ENCODE measurements at places on chromosomes 4 and X.

- no peak for DNase-seq
Observed at GRCh38 chrX:2468261-2469195, 32.2 kb downstream of the DHRSX start.

GRCh38 chr4:76905521-76905920 lies 7.6 kb upstream of the SOWAHB start:
- DNase-seq, result no peak

DNA sequence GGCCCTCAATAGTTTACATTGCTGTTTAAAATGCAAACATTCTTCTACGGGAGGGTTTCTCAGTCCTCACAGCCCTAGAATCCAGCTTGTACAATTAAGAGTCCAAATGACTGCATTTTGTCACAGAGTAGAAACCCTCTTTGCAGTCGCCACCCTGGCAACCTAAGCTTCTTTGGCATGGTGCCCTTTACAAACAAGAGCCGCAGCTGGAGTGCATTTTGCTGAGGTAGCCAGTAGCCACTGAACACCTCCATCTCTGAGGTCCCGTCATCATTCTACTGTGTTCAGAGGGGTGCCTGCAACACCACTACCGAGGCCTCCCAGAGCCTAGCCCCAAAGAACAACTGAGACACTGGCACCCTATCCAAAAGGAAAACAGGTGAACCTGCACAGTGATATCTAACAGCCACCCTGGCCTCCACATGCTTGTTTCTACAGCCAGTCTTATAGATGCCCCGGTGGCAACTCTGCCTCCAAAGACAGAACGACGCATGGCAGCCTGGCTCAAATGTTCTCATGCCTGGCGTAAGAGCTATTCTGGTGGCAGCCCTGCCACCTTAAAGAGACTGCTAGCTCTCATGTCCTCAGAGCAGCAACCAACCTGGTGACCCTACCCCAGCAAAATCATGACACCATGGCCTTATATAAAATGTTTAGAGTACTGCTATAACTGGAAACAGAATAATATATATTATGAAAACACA lies 801.9 kb downstream of the TECRL start:
- no peak for DNase-seq

DNA sequence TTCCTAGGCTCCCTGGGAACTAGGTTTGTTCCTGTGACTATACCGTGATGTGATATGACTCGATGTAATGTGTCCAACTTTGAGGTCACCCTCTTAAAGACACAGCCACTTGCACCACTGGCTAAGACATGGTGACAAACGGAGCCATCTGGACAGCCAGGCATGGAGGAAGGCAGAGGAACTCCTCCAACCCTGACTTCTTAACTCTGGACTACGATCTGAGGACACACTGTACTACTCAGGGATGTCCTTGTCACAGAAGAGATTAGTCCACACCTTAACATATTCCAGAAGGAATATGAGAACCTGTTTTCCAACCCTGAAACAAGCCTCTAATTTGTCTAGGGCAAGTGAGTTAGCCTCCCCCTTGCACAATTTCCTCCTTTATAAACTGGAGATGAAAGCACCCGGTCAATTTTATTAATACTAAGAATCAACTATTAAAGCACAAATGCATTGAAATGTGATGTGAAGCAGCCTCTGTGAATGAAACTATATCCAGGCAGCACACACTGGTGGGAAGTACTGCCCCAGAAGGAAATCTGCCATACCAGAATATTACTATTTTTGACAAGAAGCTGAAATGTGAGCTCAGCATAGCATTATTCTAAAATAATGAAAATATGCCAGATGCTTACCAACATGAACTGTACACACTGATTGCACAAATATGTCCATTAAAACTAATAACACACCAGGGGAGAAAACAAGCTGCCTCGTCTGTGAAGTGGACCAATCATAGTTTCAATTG lies 47.3 kb downstream of the TSPAN5 start:
- no peak for DNase-seq

- no peak for DNase-seq
Observed at GRCh38 chr4:20676501-20677197, 23.6 kb upstream of the PACRGL start.

DNA sequence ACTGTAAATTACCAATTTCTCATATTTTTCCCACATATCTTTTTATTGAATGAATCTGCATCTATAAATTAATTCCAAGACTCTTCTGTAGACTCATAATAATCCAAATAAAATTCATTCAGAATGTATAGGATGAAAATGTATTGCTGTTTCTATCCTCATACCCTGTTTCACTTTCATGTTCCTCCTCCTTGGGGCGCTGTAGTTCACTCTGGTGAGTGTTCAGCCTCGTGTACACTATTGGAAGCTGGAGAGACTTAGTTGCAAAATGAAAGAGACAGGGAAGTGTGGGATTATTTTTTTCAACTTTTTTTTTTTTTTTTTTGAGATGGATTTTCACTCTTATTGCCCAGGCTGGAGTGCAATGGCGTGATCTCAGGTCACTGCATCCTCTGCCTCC lies 296.1 kb downstream of the TLL1 start:
- peak; percentile 8 for DNase-seq

DNA sequence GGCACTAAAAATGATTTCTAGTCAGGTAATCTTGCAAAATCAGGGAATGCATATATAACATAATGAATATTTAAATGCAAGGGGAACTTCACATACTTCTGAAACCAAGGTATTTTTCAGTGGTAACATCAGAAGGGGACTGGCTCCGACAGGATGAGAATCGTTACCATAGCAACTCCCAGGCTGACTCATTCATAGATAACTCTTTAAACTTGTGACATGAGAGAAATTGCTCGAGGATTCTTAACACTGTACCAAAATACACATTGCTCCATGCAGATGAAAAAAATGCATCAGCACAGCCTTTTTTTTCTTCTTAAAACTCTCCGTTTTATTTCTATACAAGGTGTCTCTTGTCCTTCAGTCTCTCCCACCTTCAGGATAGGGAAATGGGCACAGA lies 114.3 kb downstream of the GABRB1 start:
- no peak for DNase-seq

DNA sequence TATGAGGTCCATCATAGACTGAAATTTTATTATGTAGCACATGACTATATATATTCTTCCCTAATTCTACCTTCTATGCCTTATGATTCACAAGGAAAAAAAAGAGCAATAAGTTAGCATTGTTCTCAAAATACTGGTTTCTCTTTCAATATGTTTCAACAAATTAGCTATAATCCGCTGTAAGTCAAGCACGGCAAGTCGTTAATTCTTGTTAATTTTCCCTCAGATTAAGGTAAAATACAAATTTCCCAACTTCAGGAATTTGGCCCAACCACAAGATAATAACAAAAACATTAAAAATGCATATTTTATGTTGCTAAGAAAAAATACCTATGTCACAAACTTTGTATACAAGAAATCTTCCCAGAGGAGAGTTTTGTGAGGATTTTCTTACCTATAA lies 296.5 kb upstream of the GALNTL6 start:
- DNase-seq, result no peak

DNA sequence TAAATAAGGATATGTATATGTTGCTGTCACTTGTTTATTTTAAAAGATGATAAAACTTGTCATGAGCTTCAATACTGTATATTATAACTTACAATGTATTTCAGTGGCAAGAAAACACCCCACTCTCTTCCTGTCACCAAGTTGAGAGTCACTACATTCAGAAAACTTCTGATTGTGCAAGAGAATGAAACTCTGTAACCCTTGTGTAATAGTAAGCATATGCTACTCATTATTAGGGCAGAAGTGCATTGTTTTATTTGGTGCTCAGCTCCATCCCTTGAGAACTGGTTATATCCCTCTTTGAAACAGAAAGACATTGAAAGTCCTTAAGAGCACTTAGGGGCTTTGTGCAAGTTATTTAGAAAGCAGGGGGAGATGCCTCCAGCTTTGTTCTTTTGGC lies 594.5 kb downstream of the ARAP2 start:
- no peak for DNase-seq

DNA sequence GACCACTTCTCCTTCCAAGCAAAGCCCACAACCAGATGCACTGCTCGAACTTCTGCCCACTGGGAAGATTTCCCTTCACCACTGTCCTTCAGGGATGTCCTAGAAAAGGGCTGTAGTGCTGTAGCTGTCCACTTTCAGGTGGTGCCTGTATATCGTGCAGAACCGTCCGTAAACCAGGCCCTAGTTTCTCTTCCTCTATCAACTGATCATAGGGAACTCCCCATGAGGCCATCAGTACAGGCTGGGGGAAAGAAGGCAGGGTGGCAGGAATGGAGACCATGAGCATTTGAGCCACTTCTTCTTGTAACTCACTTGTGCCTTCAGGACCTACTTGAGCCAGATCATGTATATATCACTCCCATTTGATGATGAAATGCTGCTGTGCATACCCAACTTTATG lies 57.3 kb upstream of the FAM9B start:
- no peak for DNase-seq

DNA sequence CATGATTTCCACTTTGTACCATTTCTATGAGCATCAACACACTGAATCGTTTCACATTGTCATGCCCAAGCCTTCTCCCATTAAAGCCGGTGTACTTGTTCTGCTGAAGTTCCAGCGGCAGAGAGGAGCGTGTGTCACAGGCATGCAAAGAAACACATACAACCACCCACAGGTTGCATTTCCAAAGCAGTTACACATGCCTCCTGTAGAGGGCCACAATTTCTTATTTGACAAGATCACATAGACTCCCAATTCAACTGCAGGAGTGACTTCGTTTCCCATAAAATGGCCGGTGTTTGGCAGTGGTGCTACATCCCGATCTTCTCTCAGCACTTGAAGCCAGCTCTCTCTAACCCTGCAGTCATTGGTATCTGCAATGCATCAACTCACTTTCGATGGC lies 992.6 kb downstream of the NLGN4X start:
- DNase-seq, result peak; percentile 70

DNA sequence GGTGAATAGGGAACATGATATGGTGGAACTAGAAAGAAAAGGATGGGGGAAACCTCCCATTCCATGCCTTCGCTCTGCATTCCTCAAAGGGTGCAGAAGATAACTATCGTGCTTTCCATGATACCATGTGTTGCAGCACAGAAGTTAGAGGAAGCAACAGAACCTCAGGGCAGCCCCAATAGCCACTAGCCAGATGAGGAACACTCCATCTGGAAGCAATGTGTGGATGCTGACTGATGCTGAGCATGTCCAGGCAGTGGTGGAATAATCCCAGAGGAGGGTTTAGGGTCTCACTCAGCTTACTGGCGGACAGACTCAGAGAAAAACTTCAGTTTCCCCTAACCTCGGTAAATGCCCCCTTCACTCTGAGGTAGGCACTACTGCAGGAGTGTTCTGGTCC lies 7.5 kb downstream of the SMIM10 start:
- DNase-seq, result no peak

Measured in NCI-H526 (cell line).